GM10248 (cell line): ENCODE measurements at places on chromosomes 3 and 15.
A peak's percentile ranks its signal among the peaks of the same experiment; 100 is the strongest.

DNA sequence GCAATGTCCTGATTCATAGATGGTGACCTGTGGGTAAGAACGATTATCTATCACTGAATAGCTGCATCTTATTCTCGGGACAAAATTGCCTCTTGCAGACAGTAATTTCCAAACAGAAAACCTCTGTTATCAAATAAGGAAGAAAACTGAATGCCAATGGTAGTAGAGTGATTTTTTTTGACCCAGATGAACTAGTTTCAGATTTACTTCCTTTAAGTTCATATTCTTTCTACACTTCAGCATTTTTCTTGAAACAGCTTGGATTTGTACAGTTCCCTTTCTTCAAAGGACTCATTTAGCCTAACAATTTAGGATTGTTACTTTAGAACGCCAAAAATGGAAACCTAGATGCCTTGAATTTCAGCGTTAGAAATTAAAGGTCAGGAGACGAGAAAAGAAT is 14.6 kb downstream of the ETV5 start:
- no peak for DNase-seq

DNA sequence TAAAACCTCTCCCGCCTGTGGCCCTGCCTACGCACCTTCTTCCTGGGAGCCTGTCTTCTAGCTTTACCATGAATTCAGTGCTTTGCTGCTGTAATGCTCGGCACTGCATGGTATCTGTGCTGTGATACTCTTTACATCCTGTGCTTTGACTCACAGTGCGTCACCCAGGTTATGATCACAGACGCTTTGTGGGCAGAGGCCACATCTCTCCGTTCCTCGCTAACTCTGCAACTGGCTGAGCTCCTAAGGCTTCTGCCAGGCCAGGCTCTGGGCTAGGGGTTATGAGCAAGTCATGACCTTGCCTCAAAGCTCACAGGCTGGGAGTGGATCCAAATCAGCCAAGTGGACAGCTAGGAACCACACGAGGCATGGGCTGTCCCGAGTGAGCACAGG is 23.2 kb downstream of the SPTBN5 start:
- no peak for DNase-seq

- no peak for DNase-seq
These were observed 107.4 kb downstream of the PEAK1 start for GRCh38 chr15:77312523-77312922.

DNA sequence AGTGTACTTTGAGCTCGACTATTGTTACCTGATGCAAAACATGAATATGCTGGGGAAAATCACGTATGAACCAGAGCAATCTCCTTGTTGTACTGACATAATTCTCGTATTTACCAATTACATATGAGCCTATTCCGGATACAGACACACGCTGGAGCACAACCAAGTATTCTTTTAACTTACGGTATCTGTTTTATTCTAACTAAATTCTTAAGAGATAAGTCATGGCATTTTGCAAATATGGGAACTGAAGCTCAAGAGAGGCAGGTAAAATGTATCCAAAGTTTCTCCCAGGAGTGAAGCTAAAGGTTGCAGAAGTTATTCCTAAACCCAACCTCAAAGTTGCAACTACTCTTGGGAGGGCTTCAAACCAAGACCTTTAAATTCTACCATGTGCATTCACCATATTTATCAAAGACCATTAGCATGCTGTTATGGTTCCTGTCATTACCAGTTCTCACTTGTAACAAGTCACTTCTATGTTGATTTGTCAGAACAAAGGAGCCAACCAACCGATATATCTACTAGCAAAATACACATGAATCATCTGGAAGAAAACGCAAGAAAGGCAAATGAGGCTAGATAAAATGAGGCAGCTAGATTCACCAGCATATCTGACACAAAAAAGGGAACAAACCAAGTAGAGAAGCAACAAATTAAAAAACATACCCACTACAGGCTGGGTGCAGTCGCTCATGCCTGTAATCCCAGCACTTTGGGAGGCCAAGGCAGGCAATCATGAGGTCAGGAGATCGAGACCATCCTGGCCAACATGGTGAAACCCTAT is 17.8 kb downstream of the TBL1XR1 start:
- no peak for DNase-seq

GRCh38 chr15:45873781-45874180 is 239.0 kb downstream of the SQOR start:
- no peak for DNase-seq

- no peak for DNase-seq
These were observed 47.0 kb upstream of the SMAD3 start for GRCh38 chr15:67018441-67018840.

- DNase-seq, result no peak
These were observed 221.0 kb upstream of the IGF1R start for GRCh38 chr15:98427321-98427720.

DNA sequence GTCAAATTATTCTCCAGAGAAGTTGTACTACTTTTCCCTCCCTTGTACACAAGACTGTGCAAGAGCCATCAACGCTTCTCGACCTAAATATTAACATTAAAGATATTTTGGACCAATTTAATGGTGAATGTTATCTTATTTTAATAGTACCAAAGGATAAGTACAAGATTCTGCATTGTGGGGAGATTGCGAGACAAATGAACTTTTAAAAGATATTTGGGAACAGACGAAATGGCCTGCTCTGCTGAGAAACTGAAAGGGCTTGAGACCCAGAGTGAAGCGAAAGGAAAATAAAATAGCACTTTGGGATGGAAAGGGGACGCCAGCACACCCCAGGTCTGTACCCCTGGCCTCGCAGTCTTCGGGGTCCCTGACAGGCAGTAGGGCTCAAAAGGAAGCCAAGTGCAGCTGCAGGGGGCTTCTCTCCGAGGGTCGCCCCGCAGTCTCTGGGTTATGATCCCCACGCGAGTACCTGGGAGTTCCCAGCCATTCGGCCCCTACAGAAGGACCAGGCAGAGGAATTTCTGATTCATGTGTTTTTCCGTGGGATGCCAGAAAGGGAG is 97.6 kb upstream of the VGLL3 start:
- peak; percentile 8 for DNase-seq

DNA sequence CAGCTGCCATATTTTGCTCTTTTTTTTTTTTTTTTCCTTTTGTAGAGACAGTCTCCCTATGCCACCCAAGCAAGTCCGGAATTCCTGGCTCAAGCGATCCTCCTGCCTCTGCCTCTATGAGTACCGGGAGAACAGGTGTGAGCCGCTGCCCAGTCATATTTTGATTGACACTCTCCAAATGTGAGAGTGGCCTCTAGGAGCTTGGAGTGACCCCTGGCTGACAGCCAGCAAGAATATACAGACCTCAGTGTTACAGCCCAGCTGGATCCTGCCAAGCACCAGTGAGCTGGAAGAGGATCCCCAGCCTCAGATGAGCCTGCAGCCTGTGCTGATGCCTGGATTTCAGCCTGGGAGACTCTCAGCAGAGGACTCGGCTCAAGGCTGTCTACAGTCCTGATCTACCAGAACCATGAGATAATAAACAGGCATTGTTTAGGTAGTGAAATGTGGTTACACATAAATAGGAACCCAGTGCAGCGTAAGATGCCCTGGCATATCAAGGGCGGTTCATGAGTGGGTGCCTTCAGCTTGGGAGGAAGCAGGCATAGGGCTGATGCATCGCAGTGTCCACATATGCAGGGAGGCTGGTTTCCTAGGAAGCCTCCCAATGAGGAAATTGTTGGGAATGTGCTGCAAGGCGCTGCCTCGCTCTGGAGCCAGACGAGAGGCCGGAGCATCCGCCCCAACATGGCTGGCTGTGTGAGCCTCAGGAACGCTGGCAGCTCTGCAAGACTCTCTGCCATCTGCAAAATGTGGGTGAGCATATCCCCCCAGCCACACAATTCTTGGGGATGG is 38.9 kb upstream of the ATP10A start:
- no peak for DNase-seq

DNA sequence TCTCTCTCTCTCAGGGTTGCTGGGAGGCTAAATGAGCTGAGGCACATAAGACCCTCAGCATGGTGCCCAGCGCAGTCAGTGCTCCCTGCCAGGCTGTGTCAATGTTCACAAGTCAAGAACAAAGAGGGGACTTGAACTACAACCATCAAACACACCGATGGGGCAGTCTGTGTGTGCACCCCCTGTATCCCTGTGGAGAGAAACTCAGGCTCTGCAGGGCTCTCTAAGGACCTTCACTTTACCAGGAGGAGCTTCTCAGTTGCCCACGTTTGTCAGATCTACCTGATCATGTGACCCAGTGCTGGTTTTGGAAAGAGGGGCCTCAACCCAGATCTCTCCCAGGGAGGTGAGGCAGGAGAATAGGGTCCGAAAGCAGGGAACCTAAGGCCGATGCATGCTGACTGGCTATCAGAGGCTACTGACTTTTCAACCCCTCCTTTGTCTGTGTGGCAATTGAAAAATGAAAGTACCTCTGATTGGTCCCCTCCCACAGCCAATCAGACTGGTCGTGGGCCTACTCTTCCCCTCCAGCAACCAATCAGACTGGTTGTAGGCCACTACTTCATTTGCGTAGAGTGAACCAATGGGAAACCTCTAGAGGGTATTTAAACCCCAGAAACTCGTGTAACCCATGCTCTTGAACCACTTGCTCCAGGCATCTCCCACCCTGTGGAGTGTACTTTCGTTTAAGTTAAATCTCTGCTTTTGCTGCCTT is 34.0 kb downstream of the RHCG start:
- no peak for DNase-seq

DNA sequence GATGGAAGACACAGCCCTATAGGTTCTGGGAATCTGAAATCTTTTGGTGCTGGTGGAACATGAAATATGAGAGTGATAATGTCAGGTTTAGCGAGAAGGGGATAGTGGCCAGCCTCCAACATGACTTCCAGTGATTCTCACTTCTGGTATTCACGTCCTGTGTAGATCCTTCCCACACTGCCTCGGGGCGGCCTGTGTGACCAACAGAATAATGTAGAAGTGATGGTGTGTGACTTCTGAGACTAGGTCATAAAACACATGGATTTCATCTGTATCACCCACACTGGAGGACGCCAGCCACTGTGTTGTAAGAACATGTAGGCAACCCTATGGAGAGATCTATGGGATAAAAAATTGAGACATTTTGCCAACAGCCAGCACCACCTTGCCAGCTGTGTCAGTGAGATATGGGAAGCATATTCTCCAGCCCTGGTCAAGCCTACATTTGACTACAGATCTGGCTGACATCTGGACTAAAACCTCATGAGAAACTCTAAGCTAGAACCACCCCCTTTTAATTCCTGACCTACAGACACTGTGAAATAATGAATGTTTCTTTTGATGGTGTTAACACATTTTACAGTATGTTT is 25.5 kb upstream of the NUDT16 start:
- no peak for DNase-seq

GRCh38 chr3:109081746-109082510 is 36.0 kb downstream of the MORC1 start:
- DNase-seq, result peak; percentile 49

DNA sequence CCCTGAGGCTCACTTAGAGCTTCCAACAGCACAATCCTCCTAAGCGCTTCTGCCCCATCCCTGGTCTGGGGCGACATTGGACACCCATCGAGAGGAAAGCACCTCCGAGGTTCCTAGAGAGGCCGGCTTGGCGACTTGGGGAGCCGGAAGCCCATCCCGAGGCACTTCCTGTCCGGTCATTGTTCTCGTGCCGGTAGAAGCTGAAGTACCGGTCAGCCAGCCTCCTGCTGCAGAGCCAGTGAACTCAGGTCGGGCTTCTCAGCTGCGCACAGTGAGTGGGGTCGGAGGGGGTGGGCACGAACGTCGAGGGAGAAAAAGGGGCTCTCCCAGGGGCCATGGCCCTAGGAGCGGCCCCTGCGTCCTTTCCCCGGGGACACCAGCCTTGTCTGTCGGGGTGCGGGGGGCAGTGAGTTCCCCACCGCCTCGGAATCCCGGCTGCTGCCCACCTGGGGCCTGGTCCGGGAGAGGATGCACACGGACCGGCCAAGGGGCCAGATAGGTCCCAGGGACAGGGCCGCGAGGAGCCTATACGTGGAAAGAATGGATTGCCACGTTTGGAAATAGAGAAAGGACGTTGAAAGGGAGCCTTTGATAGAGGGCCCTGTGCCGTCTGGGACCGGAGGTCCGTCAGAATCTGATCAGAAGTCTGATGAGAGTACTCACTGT is at the start of gene ZNF35:
Gene ZNF35 (plus strand): TSS at position 169 of the 666 bp plus-strand sequence. CDS start 2,336 bp downstream, outside the sequence.
- peak; percentile 91 for DNase-seq

GRCh38 chr3:61146010-61146890 is 105.0 kb downstream of the FHIT start:
- no peak for DNase-seq

- DNase-seq, result no peak
These were observed 11.6 kb downstream of the FMN1 start for GRCh38 chr15:33182926-33183325.

DNA sequence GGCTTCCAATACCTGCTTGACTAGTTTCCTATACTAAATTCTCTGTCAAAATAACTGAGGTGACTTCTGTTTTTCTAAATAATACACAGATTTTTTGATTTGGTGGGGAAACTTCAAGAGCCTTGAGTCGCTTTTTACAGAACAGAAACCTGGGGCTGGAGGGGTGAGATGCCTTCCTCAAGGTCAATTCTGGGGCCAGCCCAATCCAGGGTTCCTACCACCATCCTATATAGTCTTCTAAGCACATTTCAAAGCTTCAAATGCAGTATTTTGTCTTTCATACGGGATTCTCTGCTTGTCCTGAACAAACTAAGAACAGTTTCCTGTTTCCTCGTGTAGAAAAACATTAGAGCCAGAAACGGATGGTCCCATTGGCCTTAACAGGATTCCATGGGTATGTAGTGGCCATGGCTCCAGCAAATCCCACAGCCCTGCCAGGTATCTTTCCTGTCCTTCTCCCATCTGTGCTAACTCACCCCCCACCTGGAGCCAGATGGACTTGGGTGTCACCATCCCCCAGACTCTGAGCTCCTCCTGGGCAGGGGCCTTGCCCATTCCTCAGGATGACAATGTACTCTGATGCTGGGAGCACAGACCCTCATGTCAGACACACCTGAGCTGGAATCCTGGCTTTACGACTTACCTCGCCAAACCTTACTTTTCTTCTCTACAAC is 146.9 kb downstream of the KLF13 start:
- no peak for DNase-seq

GRCh38 chr15:57540211-57540610 is 51.5 kb upstream of the MYZAP start:
- no peak for DNase-seq

- no peak for DNase-seq
These were observed 40.9 kb downstream of the NR1D2 start for GRCh38 chr3:23985747-23986544.
